ENCODE measurements at places on chromosomes 4 and X.

DNA sequence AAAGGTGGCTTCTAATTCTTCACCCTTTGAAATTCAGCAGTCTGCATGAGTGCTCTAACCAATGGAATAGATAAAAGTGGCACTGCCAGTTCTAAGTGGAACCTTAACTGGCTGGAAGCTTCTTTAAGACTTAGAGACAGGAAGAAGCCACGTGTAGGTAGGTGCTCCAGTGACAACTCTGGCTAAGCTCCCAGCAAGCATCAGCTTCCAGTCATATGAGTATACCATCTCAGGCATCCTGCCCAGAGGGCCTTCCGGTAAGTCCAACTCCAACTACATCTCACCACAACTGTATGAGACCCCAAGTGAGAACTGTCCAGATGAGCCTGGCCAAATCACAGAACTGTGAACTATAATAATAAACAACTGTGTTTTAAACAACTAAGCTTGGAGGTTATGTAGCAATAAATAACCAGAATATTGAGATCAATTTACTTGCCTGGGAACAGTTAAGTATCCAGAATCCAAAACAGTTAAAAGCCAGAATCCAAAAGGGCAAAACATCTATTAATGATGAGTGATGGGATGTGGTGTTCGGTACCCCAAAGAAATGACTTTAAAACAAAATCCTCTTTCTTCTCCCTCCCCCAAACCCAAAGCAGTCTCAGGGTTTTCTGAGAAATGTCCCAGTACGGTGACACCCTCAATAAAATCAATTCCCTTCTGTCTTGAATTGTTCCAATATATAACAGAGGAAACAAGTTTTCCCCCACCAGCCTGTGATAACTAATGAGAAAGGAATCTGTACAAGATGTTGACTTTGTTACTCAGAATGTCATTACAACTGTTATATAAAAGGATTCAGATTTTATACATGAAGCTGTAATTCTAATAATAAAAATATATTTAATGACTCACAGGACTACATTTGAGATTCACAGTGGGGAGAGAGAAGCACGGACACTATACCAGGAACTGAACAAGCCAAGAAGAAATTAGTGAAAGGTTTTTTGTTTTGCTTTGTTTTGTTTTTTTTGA is 4.2 kb downstream of the TSPAN5 start:
- DNase-seq, result no peak

GRCh38 chrX:78321809-78322208 is 5.6 kb downstream of the CYSLTR1 start:
- peak; percentile 67 for DNase-seq

DNA sequence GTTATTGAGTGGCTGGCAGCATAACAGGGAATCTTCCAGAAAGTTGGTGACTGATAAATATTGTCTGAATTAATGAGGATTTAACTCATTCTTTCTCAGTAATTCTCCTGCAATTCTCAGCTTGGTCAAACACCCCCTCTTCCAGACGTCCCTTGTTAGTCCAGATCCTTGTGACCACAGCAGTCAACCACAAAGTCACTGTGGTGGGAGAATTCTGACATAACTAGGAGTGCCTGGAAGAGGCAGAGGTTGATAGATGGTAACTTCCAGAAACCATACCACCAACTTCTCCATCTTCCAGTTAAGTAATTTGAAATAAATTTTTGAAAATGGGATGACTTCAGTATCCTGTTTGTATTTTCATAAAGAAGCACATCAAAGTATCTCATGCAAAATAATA is 90.1 kb downstream of the CEP44 start:
- DNase-seq, result no peak

GRCh38 chr4:7529368-7530080 is 94.8 kb upstream of the PSAPL1 start:
- DNase-seq, result no peak

DNA sequence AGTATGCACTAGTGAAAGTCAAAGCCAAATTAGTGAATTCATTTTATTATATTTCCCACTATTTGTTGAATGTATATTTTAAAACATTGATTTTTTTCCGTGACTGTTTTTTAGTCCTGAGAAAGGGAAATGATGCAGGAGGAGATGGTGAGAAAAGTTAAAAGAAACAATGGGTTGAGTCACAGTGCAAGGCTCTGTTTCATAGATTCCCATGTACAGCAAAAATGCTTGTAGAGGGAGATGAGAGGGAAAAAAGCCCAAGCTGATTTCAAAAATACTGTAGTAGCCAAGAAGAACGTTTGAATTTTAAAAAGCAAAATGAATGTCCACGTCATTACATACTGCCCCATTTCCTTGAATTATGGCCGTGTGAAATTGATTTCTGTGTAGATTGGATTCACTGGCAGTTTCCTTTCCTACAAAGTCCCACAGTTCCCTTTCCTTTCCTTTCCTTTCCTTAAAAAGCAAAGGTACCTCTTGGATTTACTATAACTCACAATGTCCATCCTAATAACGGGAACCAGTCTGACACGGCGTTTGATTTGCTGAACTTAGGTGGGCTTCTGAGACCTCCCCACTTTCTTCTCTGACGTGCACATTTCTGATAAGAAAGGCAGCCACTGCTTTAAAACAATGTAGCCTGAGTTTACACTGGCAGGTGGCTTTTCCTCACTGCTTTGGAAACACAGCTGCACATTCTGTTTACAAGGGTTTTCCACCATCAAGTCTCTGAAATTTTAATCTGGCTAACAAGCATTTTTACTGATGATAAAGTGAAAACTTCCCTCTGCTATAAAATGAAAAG is 63.7 kb downstream of the SPCS3 start:
- no peak for DNase-seq

GRCh38 chr4:150173432-150173861 is 95.2 kb downstream of the DCLK2 start:
- no peak for DNase-seq

GRCh38 chrX:43881410-43882293 is 598 bp downstream of the MAOB start:
- no peak for DNase-seq

- DNase-seq, result peak; percentile 22
Measured at GRCh38 chr4:21768349-21769310, 179.9 kb downstream of the KCNIP4 start.

DNA sequence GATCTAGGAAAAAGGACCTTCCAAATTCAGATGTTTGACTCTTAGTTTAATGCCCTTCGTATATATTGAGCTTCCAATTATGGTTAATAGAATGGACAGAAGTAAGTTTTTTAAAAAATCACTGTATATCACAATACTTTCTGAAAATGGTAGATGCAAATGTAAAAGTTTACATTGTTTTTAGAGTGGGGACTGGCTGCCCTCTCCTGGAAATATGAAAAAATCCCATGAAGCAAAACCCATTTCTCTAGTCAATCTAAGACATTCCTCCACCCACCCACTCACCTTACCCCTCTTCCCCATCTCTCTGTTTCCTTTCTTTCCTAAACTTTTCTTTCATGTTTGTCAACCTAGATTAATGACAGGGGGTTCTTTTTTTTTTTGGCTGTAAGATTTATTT is 134.5 kb downstream of the ARHGAP6 start:
- DNase-seq, result no peak

DNA sequence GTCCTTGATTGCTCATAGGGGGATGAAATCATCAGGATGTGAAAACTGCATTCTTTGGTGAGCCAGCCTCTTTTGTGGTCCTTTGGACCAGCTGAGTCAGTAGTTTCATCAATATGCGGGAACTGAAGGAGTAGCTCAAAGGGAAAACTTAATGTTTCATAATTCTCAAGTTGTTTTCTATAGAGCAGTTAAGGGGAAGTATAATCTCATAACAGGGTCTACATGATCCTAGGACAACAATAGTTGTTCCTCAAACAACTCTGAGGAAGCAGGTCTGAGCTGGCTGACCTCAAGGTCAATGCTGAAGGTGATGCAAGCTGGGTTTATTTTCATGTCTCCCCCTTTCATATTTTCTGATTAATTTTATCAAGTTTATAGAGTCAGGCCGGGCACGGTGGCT is 36.1 kb upstream of the IRF2 start:
- DNase-seq, result no peak

DNA sequence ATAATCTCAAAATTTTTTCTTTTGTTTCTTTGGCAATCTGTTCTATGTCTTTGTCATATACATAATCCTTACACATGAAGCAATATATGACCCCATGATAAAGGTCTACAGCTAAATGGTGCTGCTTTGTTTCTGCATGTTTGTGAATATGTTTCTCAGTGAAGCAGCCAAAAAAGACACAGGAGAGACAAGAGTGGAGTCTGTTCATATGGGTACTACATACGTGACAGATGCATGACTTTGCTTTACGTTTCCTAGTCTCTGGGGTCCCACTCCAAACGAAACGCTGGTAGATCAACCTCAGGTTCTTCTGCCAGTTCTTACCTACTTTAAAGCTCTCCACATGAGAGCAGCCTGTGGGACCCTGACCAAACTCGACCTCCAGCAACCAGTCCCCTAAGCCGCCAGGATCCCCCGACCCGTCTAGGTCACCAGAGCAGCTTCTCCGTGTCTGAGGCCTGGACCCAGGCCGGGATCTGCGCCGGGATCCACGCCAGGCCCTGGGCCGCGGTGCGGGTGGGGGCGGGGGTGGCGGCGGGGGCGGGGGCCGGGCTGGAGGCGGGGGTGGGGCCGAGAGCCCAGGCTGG is 1.5 kb downstream of the USP51 start:
- no peak for DNase-seq

DNA sequence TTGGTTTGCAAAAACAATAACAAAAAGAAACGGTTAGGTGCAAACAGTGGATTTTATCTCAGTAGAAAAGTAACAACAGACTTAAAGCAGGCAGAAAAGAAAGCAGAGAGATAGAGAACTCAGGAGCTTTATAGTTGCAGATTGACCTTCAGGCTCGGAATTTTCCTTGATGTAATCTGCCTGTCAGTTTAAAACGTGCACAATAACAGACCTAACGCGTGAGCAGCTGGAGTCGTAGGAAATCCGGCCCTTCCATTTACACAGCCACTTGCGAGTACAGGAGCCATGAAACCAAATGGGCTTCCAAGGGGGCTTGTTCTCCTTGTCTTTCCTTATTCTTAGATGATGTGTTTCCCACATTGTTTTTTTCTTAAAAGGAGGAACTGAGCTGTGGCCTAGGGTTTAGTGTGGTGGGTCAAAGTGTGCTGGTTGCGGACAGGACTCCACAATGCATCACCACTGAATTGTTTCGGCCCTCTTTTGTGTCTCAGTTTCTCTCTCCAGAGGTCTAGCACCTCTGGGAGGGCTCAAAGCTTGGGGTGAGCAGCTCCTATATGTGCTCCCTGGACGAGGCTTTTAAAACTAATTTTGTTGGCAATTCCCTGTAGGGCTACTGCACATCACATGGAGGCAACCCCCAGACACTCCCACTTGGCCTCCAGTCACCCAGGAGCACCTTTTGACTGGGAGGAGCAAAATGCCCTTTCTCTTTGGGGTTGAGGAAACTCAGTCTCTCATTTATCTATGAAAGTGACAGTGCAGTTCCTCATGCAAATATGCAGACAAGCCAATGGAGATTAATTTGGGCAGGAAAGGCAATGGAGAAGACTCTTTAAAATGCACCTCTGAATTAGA is 13.9 kb upstream of the MPP1 start:
- DNase-seq, result no peak

GRCh38 chrX:12113321-12113720 is 25.0 kb upstream of the FRMPD4 start:
- no peak for DNase-seq

DNA sequence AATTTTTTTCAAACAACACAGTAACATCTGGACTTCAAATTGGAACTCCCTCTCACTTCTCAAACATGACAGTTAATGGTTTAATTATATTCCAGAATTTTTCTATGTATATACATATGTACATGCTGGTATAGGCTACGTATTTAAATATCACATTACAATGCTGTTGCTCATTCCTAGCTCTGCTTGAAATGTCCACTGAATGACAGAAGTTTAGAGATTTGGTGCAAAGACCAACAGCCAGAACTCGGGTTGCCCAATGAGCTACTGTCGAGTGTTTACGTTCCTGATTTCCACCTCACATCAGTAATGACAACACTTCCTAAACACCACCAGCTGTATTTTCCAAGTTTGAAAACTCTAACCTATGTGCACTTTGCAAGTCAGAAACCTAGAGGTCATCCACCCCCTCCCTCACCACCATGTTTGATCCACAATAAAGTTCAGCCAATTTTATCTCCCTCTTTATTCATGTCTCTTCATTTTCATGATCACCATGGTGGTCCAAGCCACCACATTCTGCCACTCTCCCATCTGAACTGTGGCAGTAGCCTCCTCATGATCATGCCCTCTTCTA is 49.3 kb upstream of the RPL34 start:
- no peak for DNase-seq

- DNase-seq, result no peak
Measured at GRCh38 chr4:4326166-4326565, 36.1 kb downstream of the ZBTB49 start.

GRCh38 chr4:88280228-88280795 is 4.0 kb downstream of the PPM1K start:
- DNase-seq, result no peak

DNA sequence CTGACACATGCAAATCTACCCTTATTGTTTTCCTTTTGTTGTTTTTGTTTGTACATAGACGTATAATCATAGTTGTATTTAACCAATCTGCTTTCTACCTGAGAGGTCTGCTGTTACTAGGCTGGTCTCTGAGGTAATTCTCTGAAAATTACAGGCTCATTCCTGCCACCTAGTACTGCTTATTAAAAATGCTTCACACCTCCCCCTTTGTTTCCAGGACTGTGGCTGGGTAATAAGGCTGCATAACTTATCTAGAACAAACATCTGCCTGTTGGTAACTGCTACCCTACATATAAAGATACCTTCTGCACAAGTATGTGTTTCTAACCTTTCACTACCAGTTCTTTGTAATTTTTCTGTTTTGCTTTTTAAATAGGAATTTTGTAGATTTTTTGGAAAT is 34.2 kb downstream of the COX7B2 start:
- no peak for DNase-seq

DNA sequence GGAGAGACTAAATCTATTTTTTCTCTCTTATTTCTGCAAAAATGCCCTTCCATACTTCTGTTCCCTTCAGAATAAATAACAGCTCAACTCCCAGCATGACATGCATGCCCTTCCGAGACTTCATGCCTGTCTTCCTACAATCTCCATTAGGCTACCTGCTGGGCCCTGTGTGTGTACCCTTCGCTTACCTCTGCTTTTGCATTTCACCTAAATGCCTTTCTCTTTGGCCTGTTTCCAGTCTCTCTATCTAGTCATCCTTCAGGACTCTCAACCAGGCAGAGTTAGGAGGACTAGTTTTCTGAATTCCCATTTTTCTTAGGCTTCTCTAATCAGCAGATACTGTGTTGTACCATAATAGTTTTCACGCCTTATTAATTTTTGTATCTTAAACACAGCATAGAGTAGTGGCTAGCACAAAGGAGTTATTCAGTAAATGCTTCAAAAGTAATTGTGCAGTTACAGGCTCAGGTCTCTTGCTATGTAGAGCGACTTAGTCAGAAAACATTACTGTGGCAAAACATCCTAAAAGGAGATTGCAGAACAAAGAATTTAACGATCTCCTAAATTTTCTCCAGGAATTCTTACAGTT is 20.5 kb downstream of the SEPTIN11 start:
- DNase-seq, result no peak

GRCh38 chr4:185339941-185340340 is 55.8 kb downstream of the LRP2BP start:
- peak; percentile 3 for DNase-seq

Measured in CD4-positive, alpha-beta T cell treated with Interleukin-17A for 1 hour (primary cell).